ENCODE measurements at places on chromosomes 4 and X.

- no peak for DNase-seq
Observed at GRCh38 chr4:149706942-149707341, 108.7 kb downstream of the IQCM start.

DNA sequence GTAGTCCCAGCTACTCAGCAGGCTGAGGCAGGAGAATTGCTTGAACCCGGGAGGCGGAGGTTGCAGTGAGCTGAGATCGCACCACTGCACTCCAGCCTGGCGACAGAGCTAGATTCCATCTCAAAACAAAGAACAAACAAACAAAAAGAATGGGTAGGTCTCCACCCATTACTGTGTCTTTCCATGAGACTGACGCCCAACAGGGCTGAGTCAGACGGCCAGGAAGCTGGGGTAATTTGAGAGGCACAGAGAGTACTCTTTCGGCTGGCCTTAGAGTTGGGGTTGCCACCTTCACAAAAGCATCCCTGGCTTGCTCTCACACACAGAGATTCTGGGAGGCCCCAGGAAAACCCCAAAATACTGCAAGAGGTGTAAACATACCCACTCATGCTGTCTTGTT, 72.0 kb upstream of the DHRSX start:
- no peak for DNase-seq

DNA sequence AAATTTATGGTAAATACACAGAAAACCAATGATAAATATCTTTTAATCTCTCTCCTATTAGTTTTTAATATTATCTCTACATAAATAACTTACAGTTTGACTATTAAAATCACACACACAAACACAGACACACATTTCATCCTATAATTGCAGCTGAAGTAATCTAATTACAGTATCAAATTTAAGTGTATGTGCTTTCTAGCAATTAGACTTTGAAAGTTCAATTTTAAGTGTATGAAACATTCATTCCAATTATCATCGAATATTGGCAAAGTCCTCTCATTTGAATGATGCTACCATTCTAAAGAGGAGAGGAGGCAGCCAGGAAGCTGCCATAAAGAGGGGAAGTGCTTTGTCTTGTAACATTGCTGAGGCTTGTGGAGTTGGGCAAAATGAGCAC, 221.2 kb upstream of the PABPC4L start:
- no peak for DNase-seq

DNA sequence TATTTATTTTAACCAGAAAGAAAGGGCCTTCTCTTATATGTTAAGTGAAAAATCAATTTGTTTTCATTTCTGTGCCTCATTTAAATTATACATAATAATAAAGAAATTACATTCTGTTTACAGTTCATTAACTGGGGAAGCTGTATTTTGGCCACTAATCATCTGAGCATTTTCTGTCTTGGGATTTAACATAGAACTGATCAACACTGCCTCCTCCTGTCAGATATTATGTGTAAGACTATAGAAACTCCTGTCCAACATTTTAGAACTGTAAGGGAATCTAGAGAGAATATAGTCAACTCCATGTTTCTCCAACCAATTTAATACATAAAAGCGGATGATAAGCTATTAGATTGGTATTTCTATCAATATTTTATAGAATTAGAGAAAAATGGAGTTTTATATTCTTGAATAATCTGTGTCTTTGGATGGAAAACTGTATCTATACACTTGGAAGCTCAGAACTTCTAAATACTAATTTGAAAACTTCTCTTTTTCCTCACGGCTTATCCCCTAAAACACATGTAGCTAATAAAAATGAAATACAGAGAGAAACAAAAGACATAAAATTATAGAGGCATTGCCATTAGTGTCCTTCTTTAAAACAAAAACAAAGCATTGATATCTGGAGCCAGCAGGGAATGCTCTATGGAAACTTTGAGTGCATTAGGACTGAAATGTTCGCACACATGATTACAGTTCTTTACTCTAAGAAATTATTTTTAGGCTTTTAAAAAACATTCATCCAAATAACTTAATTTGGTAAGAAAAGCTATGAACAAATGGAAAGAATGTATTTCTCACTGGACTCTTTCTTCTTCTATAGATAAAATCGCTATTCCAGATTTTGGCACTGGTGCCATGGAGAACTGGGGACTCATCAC, 33.1 kb downstream of the ENPEP start:
- DNase-seq = no peak

DNA sequence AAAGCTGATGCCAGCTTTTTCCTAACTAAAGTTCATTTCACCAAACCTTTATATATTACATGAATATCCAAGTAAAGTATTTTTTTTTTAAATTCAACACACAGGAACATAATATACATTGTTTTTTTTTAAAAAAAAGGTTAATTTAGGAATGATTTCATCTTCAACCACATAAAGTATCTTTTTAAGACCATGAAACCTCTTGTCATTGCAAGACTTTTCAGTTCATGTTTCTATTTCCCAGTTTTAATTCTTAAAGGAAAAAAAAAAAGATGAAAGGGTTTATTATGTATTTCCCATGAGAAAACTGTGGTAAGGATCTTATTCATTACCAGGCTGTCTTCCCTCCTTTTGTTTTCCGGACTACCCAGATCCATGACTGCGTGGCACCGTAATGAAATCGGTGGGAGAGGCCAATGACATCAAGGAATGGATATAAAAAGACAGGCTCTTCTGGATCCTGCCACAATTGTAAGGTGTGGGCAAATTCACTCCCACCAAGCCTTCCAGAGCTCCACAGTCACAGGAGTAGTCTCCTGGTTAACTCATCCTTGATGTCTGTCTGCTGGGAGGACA, 84.7 kb upstream of the CBR4 start:
- DNase-seq = no peak

GRCh38 chr4:116217781-116218180, 867.6 kb downstream of the TRAM1L1 start:
- no peak for DNase-seq

DNA sequence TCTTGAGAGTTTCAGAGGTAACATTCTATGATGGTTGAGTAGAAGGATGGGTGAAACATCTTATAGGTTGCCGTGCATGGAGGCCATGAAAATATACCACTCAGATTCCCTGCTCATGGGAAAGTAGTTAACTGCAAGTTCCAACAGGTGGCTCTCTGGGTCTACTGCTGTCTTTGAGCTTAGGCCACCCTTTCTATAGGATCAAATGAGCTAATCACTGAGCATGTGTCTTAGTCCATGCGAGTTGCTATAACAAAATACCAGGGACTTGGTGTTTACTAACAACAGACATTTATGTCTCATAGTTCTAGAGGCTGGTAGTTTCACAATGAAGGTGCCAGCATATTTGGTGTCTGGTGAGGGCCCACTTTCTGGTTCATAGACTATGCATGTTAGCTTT, 144.8 kb upstream of the UNC5C start:
- DNase-seq = no peak

Data from D721Med (cell line).